ENCODE measurements at places on chromosomes 2 and 18.

GRCh38 chr18:13236411-13236810, 17.9 kb downstream of the LDLRAD4 start:
- DNase-seq: no peak

DNA sequence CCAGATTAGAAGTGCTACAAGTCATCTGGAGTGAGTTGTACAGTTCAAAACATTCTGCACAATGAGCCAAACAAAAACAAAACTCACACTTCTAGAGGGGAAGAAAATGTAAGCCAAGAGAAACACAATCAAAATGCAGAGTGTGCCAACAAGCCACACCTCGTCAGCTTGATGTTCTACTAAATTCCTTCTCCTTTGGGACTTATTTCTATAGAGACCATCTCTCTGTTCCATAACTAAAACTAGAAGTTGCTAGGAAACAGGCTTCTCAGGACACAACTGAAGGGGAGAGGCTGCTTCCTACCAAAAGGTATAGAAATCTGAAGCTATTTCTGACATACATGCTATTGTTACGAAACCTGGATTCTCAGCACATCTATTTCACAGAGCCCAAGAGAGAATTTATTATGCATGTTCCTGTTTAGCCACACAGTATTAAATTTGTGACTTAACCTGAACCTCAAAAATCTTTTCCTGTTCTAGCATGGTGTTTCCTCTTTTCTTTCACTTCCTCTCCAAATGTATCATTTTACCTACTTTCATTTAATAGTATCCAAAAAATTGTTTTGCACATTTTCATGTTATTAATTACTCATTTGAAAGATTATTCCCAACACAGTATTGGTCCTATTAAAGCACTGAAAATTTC, 211.4 kb upstream of the CCDC150 start:
- DNase-seq: no peak

- DNase-seq: no peak
Observed at GRCh38 chr2:173410579-173410978, 55.9 kb downstream of the CDCA7 start.

DNA sequence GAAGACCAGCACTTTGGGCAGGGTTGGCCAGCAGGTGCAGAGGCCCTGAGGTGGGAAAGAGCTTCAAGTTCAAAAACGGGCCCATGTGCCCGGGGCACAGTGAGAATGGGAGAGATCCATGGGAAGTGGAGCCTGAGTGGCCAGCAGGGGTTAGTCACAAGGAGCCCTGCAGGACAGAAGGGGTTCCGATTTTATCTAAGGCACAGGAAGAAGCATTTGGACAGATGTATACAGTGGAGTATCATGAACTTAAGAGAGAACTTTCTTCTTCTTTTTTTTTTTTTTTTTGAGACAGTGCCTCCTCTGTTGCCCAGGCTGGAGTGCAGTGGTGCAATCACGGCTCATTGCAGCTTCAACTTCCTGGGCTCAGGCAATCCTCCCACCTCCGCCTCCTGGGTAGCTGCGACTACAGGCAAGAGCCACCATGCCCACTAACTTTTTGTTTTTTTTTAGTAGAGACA, 24.0 kb downstream of the WIPF1 start:
- DNase-seq: no peak

DNA sequence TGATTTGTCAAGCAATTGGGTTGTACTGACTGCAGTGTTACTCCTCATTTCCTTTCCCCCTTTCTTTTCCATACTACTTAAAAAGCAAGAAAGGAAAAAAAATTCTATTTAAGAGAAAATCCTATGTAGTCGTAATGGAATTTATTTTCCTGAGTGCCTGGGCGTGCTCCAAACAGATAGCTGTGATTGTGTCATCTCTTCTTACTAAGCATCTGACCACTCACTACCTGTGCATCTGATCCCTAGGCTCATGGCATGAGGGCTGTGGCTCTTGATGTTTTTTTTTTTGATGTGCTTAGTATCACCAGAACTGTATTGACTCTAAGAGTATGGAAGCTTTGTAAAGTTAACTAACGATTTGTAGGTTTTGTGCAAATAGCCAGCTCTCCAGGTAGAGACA, 19.0 kb downstream of the CRIM1 start:
- DNase-seq: no peak

All from activated CD8-positive, alpha-beta memory T cell treated with anti-CD3 and anti-CD28 coated beads, Interleukin-2, amount 50 U/mL, for 4 hours (primary cell).